K562 (cell line): ENCODE measurements at places on chromosomes 2 and 18.

DNA sequence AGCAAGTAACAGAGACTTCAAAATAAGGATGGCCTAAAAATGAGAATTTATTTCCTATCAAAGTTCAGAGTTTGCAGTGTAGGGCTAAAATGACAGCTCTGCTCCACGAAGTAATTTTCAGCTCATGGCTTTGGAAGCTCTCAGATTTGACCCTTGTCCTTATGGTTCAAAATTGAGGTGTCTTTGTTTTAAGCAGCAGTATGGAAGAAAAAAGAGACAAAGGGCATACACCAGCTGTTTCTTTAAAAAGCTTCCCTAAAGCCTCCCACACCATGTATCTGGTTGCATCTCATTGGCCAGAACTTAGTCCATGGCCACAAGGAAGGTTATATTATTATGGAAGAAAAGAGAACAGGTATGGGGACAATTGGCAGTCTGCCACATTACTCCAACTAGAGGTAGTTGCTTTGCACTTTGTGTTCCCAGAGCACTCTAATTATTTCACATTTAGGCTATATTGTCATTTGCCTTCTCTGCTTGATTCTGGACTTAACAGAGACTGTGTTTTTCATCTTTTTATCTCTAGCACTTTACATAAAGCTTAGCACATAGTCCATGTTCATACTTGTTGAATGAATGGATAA lies 180.4 kb downstream of the MCFD2 start:
- no peak for DNase-seq

DNA sequence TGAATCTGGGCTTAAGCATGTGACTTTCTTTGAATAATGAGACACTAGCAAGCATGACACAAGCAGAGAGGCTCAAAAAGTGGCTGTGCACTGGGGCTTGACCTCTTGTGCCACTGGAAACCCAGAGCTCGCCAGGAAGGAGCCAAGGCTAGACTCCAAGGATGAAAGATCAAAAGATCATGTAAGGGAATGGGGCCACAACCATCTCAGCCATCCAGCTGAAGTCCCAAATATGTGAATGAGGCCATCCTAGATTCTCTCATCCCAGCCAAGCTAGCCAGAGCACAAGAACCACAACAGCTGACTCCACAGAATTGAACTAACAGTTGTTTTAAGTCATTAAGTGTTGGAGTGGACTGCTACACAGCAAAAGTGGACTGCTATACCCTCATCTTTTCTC lies 288.1 kb downstream of the CCDC178 start:
- DNase-seq: no peak

GRCh38 chr2:40439473-40439872 lies 12.4 kb downstream of the SLC8A1 start:
- no peak for DNase-seq

DNA sequence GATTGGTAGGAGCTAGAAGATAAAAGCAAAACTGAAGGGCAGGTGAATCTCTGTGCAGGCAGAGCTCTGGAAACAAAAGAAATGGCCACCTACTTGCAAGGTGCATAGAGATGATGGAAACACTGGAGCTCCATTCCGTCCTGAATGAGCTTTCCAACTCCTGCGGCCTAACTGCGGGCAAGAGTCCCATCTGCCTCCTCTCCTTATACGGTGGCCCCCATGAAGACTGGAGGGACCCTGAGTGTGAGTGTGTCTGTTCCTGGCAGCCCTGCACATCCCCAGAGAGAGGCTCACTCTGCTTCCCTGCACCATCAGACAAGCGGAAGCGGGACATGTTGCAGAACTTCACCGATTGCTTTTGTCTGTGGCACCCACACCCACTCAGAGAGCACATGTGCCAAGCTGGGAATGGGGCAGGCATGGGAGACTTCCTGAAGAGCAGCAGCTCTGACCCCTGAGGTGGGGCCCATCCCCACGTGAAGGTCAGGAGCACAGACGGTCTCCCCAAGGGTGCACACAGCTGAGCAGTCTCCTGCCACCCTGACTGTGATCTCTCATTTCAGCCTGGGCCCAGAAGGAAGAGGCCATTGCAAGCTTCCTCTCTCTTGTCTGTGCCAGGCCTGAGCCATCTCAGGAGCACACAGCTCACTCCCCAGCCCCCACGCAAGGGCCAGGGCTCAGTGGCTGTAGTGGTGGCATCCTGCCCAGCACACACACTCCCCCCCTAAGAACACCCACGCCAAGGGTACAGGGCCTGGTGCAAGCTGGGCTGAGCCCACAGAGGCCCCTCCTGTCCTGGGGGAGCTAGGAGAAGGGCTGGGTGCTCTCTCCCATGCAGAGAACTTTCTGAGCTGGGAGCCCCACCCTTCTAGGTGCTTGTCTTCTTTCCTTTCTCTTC lies 75.3 kb downstream of the STPG4 start:
- DNase-seq: no peak

- no peak for DNase-seq
Measured at GRCh38 chr2:56540916-56541315, 357.1 kb downstream of the CCDC85A start.

DNA sequence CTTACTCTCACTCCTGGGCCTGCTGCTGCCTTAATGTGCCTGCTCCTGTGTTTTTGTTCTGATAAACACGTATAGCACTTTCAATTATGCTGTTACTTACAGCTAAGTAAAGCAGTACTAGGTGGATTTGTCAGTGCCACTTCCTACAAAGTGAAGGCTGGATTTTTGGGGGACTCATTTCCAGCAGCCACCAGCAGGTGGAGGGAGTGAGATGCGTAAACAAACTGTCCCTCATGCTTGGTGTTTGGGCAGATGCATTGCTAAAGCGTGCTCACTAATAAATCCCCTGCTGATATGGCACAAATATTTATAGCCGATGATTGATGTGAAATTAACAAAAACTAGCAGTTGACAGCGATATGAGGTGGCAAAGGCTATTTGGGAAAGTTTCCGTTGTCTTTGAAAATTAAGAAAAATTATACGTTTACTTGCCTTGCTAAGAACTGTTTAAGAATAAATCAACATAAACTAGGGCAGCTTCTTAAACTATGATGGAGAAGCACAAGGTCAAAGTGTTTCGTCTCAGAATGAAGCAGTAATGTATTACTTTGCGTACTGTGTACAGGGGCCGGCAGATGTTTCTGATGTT lies 101.7 kb downstream of the AGAP1 start:
- DNase-seq: peak; percentile 49

DNA sequence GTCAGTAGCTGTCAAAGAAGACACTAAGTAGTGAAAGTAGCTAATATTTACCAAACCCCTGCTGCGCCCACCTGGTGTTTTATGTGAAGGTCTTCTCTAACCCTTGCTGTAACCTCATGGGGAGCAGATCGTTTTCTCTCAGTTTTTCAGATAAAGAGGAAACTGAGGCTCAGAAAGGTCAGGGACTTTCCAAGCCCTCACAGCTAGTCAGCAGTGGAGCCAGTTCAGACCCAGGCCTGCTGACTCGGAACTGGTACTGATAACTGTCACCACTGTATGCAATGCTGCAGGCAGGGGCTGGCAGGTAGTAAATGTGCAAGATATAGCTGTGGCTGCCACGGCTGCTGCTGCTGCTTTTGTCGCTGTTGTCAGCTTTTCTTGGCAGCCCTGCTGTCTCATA lies 69.1 kb downstream of the LRRFIP1 start:
- no peak for DNase-seq

DNA sequence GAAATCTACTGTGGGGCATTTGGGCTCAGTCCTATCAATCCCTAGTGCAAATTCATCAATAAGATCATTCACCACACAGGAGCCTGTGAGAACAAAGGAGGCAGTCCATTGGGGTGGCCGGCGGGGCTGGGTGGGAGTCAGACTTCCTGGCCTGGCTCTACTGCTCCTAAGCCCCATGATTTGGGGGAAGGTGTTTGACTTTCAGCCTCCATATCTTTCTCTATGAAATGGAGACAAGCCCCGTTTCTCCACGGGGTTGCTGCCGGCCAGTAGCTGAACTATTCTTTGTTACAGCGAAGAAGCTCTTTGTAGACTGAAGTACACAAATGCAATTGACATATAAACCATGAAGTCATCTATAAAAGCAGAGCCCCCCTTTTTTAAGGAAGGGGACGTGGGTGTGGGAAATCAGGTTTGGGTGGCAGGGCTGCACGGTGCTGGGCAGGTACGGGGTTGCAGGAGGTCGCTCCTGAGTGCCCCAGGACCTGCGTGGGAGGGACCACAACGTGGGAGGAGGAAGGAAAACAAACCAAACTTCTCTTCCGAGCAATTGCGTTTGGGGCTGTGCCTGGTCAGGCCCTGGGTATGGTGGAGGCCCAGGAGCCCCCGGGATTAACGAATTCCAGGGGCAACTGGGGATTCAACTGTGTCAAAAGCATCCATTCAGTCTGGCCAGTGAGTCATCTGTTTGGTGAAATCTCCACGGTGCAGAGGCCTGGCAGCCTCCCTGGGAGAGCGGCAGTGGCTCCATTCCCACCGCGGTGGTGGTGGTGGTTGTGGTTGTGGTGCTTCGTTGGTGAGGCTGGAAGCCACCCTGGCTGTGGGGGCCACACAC lies 18.2 kb downstream of the FBLN7 start:
- DNase-seq: no peak

DNA sequence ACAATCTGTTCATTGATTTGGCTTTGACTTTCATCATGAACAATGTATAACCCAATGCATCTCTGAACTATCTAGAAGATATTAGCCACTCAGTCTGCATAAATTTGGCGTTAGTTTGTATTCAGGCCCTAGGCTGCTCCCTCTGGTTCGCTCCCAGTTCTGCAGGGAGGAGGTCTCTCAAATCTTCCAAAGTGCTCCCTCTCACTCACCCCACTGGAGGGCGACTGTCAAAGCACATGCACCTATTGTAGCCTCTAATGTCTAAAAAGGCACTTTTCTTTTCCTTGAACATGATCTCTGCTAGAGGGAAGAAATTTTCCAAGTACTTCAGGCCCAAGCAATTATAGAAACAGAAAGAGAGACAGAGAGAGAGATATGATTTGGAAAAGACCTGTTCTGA lies 291.5 kb downstream of the TDRD15 start:
- DNase-seq: peak; percentile 7

DNA sequence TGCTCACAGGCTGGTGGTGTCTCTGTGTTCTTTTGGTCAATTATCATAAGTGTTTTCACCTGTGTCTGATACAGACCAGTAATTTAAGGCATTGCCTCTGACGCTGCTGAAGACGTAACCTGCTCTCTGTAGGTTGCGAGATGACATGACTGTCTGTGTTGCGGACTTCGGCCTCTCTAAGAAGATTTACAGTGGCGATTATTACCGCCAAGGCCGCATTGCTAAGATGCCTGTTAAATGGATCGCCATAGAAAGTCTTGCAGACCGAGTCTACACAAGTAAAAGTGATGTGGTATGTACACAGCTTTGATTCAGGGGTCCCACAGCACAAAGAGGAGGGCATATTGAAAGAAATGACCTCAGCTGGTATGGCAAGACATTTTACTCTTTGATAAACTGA lies 33.8 kb upstream of the TMEM87B start:
- no peak for DNase-seq

GRCh38 chr2:233853883-233854240 lies 473 bp downstream of the HJURP start:
- peak; percentile 14 for DNase-seq

- no peak for DNase-seq
Measured at GRCh38 chr2:146720170-146720569, 1124.7 kb upstream of the ACVR2A start.

GRCh38 chr2:236959036-236959435 lies 126.7 kb upstream of the COPS8 start:
- no peak for DNase-seq

- no peak for DNase-seq
Measured at GRCh38 chr2:216002693-216003092, 10.7 kb downstream of the MREG start.

DNA sequence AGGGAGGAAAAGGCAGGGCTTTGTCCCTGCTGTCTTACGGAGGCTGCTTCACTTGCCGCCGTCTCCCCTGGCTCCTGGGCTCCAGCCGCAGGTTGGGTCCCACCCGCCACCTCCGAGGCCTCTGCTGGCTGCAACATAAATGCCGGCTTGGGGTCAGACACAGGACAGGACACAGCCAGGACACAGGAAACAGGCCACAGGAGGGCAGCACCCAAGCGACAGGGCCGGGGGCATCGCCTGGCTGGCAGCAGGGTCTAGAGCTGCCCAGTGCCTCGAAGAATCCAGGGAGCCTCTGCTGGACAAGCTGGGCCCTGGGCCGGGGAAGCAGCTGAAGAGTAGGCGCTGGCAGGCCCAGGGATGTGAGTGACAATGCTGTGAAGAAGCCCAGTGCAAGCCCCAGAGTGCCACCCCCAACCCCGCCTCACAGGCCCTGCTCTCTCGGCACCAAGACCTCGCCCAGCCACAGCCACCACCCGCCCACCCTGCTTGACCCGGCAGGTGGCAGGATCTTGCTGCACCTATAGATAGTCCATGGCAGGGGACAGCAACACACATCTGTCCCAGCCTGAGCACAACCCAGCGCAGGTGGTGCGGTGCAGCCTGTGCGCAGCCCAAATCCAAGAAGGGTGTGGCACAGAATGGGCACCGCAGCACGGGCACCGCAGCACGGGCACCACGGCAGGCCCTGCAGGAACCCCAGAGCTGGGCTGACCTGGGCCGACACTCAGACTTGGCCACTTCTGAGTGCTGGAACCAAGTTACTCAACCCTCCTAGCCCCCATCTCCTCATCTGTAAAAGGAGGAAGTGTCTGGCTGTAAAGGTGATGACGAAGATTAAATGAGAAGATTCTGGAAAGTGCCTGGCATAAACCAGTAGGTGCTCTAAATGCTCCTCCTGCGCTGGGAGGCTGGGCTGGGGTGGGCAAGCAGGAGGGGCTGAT lies 55.6 kb downstream of the BIN1 start:
- no peak for DNase-seq

DNA sequence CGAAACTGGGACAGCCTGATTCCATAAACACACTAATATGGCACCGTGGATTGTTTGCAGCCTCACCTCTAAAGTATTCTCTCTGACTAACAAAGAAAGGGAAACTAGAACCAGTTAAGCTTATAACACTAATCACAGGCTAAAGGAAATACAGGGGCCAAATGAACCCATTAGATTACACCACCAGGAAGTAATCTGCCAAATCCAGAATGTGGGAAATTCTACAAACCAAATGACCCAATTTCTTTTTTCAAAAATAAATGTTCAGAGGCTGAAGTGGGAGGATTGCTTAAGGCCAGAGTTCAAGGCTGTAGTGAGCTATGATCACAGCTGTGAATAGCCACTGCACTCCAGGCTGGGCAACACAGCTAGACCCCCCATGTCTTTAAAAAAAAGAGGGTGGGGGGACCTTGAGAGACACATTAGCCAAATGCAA lies 1.5 kb upstream of the MPPE1 start:
- no peak for DNase-seq

GRCh38 chr2:120899771-120900170 lies 164.1 kb downstream of the GLI2 start:
- no peak for DNase-seq

- DNase-seq: no peak
Measured at GRCh38 chr18:75783566-75784281, 356.2 kb upstream of the SMIM21 start.
